ENCODE measurements at places on chromosomes 5 and 9.
A peak's percentile ranks its signal among the peaks of the same experiment; 100 is the strongest.

GRCh38 chr5:142894749-142895148 is 124.6 kb downstream of the ARHGAP26 start:
- no peak for DNase-seq

- DNase-seq = peak; percentile 74
Observed at GRCh38 chr5:95664204-95664786, 17.7 kb downstream of the RFESD start.

- DNase-seq = no peak
Observed at GRCh38 chr9:133352635-133353340, 3.5 kb downstream of the SURF1 start.

DNA sequence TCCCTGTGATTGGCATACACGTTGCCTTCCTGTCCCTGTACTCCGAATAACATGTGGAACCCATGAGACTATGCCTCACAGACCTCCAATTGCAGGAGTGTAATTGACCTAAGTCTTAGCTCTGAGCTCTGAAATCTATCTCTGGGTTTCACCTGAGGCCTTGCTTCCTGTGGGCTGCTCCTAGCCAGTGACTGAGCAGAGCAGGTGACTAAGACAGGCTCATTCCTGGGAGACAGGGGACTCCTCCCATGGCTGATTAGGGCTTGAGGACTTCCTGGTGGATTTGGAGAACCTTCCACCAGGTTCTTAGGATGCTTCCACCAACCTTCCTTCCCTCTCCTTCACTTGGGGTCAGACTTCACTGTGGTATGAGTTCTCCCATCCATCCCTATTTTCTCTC is 22.3 kb upstream of the MIER3 start:
- DNase-seq = no peak

DNA sequence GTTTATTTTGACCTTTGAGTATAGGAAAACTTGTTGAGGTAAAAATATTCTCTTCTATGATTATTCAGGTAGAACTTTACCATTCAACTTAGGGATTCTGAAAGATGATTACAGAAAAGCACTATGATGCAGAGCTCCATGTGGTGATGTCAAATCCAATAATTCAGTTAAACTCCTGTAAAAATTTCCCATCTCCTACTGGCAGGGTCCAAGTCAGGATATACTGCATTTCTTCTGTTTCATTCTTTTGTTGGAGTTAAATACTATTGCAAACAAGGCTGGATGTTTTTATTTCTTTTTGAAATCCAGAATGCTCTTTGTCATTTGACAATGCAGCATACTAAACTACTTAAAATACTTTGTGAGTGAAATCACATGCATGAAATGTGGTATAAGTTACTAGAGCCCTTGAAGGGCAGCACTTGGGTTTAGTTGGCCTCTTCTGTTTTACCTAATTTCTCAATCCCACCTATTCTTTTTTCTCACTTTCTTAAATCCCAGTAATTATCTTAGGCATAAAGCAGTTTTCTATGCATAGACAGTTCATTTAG is 204.5 kb downstream of the FBXL7 start:
- DNase-seq = no peak

DNA sequence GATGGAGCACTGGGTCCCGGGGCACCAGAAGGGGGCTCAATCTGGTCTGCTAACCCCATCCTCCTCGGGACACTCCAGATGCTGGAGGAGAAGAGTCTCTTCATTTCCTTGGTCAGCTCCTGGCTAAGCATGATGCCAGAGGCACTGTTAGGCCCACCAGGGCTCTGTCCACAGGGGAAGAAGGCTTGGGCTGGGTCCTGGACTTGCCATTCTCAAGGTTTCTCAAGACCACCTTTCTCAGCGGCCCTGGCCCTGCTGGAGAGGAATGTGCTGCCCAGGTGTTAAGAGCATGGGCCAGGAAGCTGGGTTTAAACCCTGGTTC is 7.9 kb downstream of the SH2D3C start:
- DNase-seq = no peak

- DNase-seq = peak; percentile 38
Observed at GRCh38 chr5:75510417-75510835, 1.0 kb downstream of the CERT1 start.

Data from suppressor macrophage (primary cell).